ENCODE measurements at places on chromosomes 4 and X. TPM values are rescaled to one million over a fixed set of nuclear protein-coding genes. Genes with fewer than 3 reads are reported as not detected.

GRCh38 chr4:113433536-113434246 is 327.8 kb downstream of the CAMK2D start:
- no peak overlapping the region for H3K27ac ChIP-seq
- H3K27me3 ChIP-seq: peaks cover 27% of the 10 kb centered on the region
- H3K36me3 ChIP-seq: no peaks in the 10 kb centered on the region
- DNase-seq: no peak

DNA sequence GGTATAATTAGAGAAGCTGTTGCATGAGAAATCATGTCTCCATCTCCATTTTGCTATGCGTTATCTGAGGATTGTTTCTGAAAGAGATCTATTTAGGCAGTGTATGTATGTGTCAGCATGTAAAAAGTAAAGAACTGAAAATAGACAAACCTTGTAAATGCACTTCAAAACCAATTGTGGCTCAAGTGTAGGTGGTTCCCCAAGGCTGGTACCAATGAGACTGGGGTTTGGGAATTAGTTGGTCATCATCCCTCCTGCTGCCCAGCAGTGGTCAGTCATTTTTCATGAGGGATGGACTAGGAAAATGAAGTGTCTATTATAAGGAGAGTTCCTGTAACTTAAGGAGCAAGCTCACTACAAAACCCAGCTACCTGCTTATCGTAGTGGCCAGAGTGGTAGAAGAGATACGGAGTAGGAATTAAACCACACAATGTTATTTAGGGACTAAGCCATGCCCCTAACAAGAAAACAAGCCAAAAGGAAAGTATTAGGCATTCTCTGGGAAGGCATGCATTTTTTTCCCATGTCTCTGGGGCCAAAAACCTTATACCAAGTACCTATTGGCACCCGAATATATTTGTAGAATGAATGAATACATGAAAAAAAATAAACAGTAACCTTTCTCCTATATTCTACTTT is 259.0 kb downstream of the CHIC1 start:
- H3K27ac ChIP-seq: no peak overlapping the region
- no peaks in the 10 kb centered on the region for H3K27me3 ChIP-seq
- no peak for DNase-seq

DNA sequence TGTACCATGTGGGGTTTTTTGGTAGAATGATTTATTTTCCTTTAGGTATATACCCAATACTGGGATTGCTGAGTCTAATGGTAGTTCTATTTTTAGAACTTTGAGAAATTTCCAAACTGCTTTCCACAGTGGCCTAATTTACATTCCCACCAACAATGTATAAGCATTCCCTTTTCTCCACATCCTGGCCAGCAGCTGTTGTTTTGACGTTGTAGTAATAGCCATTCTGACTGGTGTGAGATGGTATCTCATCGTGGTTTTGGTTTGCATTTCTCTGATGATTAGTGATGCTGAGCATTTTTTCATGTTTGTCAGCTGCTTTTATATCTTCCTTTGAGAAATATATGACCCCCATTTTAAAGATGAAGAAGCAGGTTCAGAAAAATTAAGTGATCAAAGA is 153.7 kb downstream of the CBR4 start:
- no peak overlapping the region for H3K27ac ChIP-seq
- no peak overlapping the region for H3K4me3 ChIP-seq
- H3K36me3 ChIP-seq: no peaks in the 10 kb centered on the region
- H3K4me1 ChIP-seq: peaks cover 29% of the 10 kb centered on the region
- DNase-seq: no peak

- no peak overlapping the region for H3K4me3 ChIP-seq
- H3K36me3 ChIP-seq: no peaks in the 10 kb centered on the region
- H3K27ac ChIP-seq: no peak overlapping the region
- peaks cover 8% of the 10 kb centered on the region for H3K27me3 ChIP-seq
Measured at GRCh38 chr4:99408346-99408745, 26.8 kb downstream of the ADH7 start.

DNA sequence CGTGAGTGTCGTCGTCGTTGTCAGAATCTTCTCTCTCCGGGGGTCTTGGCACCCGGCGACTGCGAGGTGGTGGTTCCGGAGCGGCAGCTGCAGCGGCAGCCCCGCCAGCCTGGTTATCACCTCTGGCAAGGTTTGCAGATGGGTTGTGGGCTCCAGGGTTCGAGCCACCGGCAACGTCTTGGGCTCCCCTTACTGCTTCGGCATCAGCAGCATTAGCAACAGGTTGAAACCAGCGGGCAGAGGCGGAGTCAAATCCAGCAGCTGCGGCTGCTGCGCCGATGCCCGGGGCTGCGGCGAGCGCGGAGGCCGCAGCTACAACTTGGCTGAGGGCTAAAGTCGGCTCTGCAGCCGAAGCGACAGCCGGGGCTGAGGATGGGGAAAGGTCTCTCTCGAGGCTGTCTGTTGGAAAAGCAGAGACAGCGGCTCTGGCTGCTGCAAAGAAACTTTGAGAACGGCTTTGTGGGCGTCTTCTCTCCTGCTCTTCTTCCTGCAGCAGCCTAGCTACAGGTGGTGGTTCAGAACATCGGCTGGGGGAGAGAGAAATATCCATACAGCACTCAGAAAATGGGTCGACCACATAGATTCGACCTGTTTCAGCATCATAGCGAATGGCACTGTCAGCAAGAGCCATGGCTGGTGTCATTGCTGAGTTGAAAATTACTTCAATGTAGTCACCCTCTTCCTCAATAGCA is 3.6 kb downstream of the IRS4 start:
- H3K4me3 ChIP-seq: no peak overlapping the region
- H3K4me1 ChIP-seq: no peaks in the 10 kb centered on the region

GRCh38 chr4:28754376-28754775 is 1893.7 kb downstream of the STIM2 start:
- no peaks in the 10 kb centered on the region for H3K36me3 ChIP-seq
- H3K27me3 ChIP-seq: no peaks in the 10 kb centered on the region
- H3K27ac ChIP-seq: no peak overlapping the region
- DNase-seq: no peak
- H3K4me3 ChIP-seq: no peak overlapping the region
- H3K4me1 ChIP-seq: no peaks in the 10 kb centered on the region

GRCh38 chrX:65601126-65601525 is 66.3 kb upstream of the MSN start:
- H3K4me1 ChIP-seq: peaks cover 81% of the 10 kb centered on the region
- H3K36me3 ChIP-seq: peaks cover 2% of the 10 kb centered on the region
- peaks cover 21% of the 10 kb centered on the region for H3K27me3 ChIP-seq
- H3K27ac ChIP-seq: peak overlapping the region; percentile 88
- DNase-seq: peak; percentile 14

DNA sequence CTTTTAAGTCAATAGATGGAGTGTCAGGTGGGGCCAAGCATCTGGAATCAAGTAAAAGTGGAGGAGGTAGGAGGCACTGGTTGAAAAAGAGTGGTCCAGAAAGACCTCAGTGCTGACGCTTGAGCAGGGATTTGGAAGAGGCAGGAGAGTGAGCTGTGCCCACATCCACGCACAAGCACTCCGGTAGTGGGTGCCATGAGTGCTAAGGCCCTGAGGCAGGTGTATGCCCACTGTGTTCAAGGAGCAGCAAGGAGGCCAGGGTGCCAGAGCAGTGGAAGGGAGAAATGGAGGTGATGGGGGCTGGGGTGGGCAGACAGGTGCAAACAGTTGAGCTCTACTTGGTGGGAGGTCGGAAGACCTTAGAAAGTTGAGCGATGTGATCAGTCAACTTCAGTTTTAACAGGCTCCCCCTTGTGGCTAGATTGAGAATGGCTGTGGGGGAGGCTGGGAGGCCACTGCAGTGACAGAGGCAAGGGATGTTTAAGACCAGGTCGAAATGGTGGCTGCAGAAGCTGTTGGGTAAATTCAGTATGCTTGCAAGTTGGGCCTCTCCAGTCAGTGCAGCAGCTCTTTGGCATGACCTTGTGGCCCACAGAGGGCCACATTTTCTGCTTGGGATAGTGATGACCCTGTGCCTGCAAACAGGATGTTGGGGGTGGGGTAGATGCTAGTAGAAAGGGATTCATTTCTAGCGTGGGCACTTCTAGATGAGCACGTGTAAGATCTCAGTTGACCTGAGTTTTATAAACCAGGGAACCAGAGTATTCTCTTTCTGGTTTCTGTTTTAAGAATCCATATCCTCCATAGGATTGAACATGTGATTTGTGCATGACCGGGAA is 12.7 kb downstream of the TKTL1 start:
- no peak overlapping the region for H3K4me3 ChIP-seq
- peak overlapping the region; percentile 34 for H3K27ac ChIP-seq
- H3K36me3 ChIP-seq: no peaks in the 10 kb centered on the region
- H3K27me3 ChIP-seq: peaks cover 26% of the 10 kb centered on the region
- H3K4me1 ChIP-seq: peaks cover 42% of the 10 kb centered on the region

DNA sequence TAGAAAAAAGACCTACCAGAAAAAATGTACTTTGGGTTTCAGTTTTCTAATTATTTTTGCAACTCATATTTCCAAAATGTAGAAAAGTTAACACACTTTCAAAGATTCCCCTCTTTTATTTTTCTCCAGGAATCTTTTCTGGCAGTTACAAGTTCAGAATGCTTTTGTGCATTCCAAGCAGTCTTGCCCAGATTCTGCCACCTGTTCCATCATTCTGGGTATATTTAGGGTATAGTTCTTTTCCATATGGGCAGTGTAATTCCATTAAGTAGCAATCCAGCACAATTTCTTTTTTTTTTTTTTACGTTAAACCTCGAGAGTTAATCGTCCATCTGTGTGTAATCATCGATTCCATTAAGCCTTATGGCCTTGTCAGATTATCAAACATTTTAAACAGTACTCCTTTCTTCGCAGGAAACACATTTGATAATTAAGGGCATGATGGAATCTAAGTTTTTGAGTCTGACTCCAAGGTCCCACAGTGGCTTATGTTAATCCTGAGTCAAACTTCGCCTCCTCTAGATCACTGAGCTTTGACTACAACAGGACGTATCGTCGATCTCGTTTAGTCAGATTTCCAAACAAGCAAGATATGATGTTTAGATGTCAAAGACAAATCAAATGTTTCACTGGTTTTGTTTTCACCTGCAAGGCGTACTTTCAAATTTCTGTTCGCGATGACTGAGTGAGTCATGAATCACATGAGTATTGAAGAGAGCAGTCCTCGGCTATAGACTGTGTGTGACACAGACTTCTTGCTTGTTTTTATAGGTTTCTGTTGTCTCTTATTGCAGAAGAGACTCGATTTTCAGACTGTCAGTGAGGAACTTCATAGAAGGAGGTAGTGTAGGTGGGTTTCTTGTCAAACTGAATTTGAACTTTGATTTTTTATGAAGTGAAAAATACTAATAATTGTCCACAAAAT is 118.9 kb upstream of the GK2 start:
- H3K4me3 ChIP-seq: no peak overlapping the region
- no peaks in the 10 kb centered on the region for H3K36me3 ChIP-seq
- DNase-seq: no peak
- no peak overlapping the region for H3K27ac ChIP-seq
- peaks cover 10% of the 10 kb centered on the region for H3K4me1 ChIP-seq

GRCh38 chrX:107678957-107679740 is 50.8 kb downstream of the PRPS1 start:
- peaks cover 52% of the 10 kb centered on the region for H3K27me3 ChIP-seq
- H3K36me3 ChIP-seq: peaks cover 3% of the 10 kb centered on the region
- H3K4me1 ChIP-seq: peaks cover 57% of the 10 kb centered on the region
- no peak overlapping the region for H3K27ac ChIP-seq
- peak overlapping the region; percentile 52 for H3K4me3 ChIP-seq

DNA sequence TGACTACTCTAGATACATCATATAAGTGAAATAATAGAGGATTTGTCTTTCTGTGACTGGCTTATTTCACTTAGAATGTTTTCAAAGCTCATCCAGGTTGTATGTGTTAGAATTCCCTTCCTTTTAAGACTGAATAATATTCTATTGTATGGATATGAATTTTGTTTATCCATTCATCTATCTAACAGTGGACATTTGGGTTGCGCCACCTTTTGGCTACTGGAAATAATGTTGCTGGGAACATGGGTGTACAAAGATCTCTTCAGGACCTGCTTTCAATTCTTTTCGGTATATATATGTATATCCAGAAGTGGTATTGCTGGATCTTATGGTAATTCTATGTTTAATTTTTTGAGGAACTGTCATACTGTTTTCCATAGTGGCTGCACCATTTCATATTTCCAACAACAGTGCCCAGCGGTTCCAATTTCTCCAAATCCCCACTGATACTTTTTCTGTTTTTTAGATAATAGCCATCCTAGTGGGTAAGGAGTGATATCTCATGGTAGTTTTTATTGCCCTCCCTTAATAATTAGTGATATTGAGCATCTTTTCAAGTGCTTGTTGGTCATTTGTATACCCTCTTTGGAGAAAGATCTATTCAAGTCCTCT is 3.4 kb upstream of the SCD5 start:
- H3K27ac ChIP-seq: no peak overlapping the region
- H3K4me3 ChIP-seq: no peak overlapping the region
- DNase-seq: no peak

DNA sequence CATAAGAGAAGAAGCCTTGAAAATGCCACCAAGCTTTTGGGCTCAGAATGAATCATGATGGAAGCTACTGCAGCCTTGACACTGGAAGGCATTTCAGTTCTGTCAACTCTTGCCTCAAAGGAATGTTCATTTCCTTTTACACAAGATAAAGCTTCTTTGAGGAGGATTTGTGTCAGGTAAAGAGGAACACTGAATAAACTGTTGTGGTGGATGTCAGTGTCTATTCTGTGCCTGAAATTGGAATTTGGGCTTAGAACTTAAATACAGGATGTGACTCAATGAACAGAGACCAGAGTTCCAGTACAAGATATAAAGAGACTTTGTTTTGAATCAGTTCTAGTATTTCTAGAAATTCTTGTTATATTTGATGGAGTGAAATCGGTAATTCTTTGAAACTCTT is 313.2 kb downstream of the PACRGL start:
- H3K36me3 ChIP-seq: no peaks in the 10 kb centered on the region
- H3K27me3 ChIP-seq: no peaks in the 10 kb centered on the region
- no peak overlapping the region for H3K27ac ChIP-seq
- no peak for DNase-seq

- no peaks in the 10 kb centered on the region for H3K36me3 ChIP-seq
- peaks cover 46% of the 10 kb centered on the region for H3K4me1 ChIP-seq
- no peak overlapping the region for H3K4me3 ChIP-seq
- H3K27me3 ChIP-seq: no peaks in the 10 kb centered on the region
Measured at GRCh38 chr4:173181848-173182247, 13.2 kb downstream of the GALNT7 start.

- no peak overlapping the region for H3K27ac ChIP-seq
- H3K4me3 ChIP-seq: no peak overlapping the region
- peaks cover 10% of the 10 kb centered on the region for H3K27me3 ChIP-seq
- no peaks in the 10 kb centered on the region for H3K36me3 ChIP-seq
Measured at GRCh38 chrX:30613721-30614120, 36.2 kb upstream of the TASL start.

- no peak overlapping the region for H3K27ac ChIP-seq
- no peaks in the 10 kb centered on the region for H3K36me3 ChIP-seq
- DNase-seq: no peak
- H3K4me1 ChIP-seq: no peaks in the 10 kb centered on the region
- H3K27me3 ChIP-seq: peaks cover 31% of the 10 kb centered on the region
- no peak overlapping the region for H3K4me3 ChIP-seq
Measured at GRCh38 chrX:70769659-70770227, 138.8 kb downstream of the TEX11 start.

TLR2 gene
- 1.4 TPM for total RNA-seq

PAGE4 gene
- total RNA-seq: not detected

MAGEE2 gene
- not detected for total RNA-seq

RHOXF1 gene
- total RNA-seq: 1.2 TPM

MAGEA1 gene
- total RNA-seq: not detected

FAM184B gene
- not detected for total RNA-seq

All from activated T-cell treated with anti-CD3 and anti-CD28 coated beads, Interleukin-2, amount 50 U/mL, for 72 hours (primary cell).